ENCODE measurements at places on chromosomes 16 and 17. TPM values are rescaled to one million over a fixed set of nuclear protein-coding genes. Genes with fewer than 3 reads are reported as not detected.

DNA sequence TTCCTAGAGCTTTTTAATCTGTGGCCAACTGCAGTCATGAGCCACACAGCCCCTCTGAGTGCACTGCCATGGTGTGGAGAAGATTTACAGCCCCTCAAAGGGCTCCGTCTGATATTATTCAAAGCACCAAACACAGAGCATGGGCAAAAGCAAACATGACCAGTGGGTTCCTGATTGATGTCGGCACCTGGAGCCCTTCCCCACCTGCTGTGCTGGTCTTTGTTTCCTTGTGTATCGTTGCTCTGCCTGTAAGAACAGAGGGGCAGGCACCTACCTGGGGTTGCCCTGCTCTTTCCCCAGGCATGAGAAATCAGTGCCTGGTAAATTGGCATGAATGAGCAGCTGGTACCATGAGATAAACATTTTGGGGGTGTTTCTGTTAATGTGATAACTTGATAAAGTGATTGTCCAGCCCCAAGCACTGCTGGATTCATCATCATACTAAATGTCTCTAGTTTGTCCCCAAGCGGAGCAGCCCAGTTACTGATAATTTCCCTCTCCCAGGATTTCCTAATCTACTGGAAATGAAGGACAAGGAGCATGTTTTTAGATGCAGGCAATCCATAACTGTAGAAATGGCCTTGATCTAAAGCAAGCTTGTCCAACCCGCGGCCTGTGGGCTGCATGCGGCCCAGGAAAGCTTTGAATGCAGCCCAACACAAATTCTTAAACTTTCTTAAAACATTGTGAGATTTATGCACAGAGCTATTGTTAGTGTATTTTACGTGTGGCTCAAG lies 5.0 kb upstream of the SPIRE2 start:
- DNase-seq, result no peak

DNA sequence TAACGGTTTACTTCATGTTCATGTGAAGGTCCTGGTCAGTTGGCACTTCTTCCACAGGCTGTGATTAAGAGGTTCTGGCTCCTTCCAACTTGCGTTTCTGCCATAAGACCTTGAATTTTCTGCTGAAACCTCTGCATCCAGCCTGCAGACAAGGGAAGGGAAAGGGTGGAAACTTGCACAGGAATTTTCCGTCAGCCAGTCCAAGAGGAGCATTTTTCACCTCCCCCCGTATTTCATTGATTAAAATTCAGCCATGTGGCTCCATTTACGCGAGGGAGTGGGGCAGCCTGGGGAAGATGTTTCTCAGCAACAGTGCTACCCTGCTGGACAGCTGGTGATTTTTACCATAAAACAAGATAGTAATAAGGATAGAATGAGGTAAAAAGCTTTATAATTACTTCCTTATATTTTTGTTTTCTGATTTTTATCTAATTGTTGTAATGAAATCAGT lies 101.5 kb upstream of the SMIM36 start:
- DNase-seq, result no peak

DNA sequence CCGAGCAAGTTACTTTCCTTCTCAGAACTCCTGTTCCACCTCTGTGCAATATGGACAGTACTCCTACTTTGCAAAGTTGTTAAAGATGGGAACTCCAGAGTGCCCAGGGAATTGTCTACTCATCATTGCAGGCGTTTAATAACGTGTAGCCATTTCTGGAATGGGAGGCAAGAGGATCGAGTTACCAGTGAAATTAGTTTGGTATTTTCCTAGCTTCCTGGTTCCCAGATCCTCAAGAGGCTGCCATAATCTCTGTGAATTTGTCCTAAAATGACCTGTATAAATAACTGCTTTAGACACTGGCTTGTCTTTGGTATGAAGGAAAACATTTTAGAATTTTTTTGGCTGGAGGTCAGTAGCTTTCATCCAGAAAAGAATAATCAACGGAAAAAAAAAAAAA lies 27.7 kb downstream of the WWOX start:
- DNase-seq, result no peak

GRCh38 chr16:48597563-48598387 lies 12.2 kb downstream of the N4BP1 start:
- no peak for DNase-seq

Gene PGAP6
- total RNA-seq, result 32.1 TPM
